ENCODE measurements at places on chromosomes 12 and 14.

DNA sequence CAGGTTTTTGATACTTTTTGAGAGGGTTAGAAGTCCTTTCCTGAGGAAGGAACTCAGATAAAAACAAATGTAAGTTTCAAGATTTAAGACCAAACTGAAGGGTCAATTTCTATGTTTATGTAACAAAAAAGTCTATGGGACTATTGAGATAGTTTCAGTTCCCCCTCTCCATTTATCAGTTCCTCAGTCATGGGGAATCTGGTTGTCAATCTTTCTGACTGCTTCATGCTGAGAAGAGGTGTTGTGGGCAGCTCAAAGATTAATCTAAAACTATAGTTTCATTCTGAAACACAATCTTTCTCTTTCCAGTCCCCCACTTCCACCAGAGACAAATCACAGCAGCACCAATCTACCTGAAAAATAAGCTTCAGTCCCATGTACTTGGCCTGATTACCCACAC lies 93.7 kb downstream of the KCNMB4 start:
- no peak for DNase-seq

GRCh38 chr12:11697670-11698387 lies 48.4 kb downstream of the ETV6 start:
- DNase-seq: no peak

DNA sequence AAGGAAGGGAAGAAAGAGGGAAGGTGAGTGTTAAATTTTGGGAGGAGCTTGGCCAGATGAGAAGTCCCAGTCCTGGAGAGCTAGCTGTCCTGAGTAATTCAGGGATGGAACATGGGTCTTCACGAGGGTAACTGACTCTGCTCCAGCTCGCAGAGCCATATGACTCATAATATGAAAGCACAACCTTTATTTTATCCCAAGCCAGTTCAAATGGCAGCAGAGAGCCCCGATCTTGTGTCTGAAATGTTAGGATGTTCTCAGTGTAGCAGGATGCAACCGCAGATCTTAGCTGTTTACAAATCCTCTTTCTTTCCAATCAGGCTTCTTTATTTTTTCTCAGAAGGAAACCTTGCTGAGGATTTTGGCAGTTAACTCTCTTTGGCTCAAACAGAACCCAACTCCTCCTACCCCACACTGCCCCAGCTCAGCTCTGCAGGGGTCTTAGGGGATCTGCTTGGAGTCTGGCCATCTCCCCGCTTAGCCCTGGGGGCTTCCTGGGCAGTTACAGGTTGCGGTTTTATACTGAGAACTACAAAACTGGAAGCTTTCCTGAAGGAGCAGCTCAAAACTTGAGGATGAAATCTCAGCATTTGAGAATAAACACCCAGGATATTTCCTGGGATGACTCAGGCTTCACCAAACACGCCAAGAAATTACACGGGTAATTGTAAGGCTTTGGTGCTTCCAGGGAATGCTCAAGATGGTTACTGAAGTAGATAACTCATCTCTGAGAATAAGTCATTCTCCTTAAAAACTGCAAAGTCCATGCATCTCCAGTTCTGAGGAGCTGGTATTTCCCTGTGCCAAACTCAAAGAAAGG lies 92.5 kb downstream of the VCPKMT start:
- no peak for DNase-seq

- no peak for DNase-seq
Measured at GRCh38 chr12:118361889-118362288, 10.8 kb downstream of the TAOK3 start.

- DNase-seq: no peak
Measured at GRCh38 chr12:124685689-124686369, 118.4 kb upstream of the NCOR2 start.

GRCh38 chr12:71948390-71948789 lies 9.7 kb downstream of the TPH2 start:
- no peak for DNase-seq

DNA sequence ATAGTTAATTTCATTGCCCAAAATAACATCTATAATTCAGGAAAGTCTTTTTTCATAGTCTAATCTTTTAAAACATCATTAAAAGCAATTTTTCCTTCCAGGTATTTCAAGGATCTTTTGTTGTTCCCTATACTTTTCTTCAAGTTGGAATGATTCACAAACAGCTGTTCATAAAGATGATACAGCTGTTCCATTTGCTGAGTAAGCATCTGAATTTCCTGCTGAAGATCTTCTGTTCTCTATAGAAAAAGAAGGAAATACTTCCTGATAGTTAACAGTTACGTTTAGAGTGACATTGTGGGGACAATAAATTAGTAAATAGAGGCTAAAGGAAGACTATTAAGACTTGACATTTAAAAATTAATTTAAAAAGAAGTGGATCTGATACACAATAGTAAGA lies 30.3 kb upstream of the ESR2 start:
- no peak for DNase-seq

DNA sequence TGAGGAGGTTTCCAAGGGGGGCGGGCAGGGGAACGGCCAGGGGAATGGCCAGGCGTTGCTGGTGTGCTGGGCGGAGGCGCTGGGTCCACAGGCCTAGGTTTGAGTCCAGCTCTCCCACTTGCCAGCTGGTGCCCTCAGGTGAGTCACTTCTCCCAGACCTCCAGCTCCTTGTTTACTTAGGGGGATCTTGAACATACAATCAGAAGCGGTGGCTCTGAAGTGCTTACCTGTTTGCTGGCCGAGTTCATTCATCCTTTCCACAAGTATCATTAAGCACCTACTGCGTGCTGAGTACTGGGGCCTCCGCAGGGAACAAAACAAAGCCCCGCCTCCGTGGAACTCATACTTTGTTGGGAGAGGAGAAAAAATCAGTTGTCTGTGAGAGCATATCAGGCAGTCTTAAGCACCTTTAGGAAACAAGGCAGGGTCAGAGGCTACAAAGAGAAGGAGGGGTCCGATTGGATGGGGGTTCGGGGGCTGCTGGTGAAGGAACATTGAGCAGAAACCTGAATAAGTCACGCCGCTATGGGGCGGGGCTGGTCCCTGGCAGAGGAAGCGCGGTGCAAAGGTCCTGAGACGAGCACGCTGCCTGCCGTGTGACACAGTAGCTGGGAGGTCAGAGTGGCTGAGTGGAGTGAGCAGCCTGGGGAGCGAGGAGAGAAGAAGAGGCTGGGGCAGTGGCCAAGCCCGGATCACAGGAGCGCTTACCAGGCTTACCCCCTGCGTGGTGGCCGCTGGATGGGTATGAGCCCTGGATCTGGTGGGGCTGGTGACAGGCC lies 15.1 kb downstream of the MVK start:
- no peak for DNase-seq

GRCh38 chr14:56490379-56490778 lies 89.2 kb upstream of the TMEM260 start:
- DNase-seq: no peak

GRCh38 chr14:41299924-41300323 lies 306.8 kb upstream of the LRFN5 start:
- no peak for DNase-seq

- DNase-seq: no peak
Measured at GRCh38 chr14:61656341-61656740, 39.0 kb upstream of the HIF1A start.

DNA sequence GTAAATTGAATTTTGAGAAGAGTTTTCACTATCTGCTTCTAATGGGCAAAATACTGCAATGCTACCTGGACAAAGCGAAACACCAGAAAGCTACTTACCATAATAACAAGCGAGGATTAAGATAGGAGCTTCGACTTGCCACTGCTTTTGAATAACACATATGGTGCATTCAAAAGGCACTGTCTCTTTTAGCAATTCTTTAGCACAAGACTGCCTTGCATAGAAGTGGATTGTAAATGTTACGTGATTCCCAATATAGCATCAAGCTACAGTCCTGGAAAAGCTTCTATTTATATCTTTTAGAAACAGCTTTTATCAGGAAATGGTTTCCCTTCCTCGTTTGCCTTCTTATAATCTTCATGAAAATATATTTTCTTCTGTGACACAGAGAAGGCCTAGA lies 258.7 kb upstream of the PDE3A start:
- DNase-seq: no peak

DNA sequence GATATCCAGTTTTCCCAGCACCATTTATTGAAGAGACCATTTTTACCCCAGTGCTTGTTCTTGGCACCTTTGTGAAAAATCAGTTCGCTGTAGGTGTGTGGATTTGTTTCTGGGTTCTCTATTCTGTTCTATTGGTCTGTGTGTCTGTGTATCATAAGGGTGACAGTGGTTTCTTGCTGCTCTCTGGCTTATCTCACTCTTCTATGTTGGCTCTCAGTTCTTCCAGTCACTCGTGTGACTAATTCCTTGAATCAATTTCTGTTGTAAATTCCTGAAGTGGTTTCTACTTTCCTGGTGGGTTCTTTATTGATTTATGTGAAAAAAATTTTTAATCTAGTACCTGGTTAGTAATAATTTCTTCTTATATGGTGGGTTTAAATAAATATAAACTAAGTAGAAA lies 58.3 kb downstream of the OTOGL start:
- no peak for DNase-seq

DNA sequence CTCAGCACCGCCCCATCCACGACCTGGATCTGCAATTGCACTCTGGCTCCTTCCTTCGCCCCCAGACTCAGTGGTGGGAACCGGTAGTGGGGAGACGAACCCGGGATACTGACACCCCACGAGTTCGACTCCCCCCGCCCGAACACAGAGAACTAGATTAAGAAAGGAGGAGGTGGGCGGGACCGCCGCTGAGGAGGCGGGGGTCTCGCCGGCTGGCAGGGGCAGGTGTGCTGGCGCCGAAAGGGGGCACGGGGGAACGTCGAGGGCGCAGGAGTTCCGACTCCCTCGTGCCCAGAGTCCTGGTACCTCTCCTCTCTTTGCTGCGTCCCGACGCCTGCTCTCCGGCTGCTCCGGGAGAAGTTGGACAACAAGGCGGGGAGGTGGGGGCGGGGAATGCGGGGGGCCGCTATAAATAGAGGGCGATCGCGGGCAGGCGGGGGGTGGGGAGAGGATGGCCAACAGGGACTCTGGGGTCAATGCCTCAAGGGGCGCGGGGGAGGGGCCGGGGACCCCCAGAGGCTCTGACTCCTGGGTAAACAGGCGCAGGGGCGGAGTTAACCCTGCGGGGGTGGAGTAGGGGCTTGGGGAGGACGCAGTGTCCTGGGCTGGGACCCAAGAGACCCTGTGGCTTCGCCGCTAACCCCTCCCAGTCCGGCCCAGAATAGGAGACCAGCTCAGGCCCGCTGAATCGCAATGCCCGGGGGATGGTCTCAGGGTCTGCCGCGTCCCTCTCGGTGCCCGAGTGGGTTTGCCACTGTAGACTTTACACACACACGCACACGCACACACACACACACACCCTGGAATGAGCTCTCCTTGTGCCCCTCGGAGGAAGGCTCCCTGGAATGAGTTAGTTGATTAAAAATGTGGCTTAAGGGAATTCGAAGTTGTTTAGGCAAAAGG lies 761 bp upstream of the NDRG2 start:
- no peak for DNase-seq

DNA sequence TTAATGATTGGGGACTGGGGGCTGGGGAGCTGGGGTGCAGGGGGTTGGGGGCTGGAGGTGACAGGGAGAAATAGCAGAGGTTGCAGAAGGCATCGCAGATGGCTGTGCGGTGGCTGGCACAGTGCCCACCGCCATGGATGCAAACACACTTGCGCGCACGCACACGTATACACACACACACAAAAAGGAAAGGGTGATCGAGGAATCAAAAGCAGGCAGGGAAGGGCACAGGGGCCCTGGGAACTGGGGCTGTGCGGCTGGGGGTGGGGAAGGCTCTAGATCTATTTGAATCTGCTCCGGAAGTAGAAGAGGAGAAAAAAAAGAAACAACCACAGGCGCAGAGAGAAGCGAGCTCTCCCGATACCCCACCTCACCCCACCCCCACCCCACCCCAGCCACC lies 39.4 kb downstream of the ZFHX2 start:
- DNase-seq: no peak

DNA sequence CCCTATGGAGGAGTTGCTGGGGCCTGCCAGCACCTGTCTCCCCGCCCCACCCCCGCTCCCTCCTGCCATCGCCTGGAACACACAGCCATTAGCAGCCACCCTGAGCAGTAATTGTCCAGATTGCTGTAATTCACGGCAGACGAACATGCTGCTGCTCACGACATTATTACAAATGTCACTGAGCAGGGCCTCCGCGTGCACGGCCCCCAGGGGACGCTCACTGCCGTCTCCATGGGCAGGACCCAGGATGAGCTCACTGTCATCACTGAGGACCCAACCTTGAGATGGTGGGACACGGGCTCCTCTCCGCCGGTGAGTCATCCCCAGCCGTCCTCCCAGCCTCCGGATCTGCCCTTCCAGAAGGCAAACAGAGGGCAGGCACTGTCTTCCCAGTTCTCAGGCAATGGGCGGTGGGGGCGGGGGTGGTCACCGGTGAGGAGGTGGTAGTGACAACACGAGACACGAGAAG lies 100.4 kb downstream of the RFLNA start:
- no peak for DNase-seq

- DNase-seq: no peak
Measured at GRCh38 chr12:2177003-2177402, 124.2 kb downstream of the CACNA1C start.

- DNase-seq: no peak
Measured at GRCh38 chr14:48456051-48456450, 780.6 kb upstream of the MDGA2 start.

GRCh38 chr12:28800129-28800528 lies 348.9 kb upstream of the FAR2 start:
- DNase-seq: no peak

- no peak for DNase-seq
Measured at GRCh38 chr12:27291862-27292261, 40.8 kb upstream of the BMAL2 start.

- DNase-seq: no peak
Measured at GRCh38 chr12:29869946-29870345, 86.2 kb upstream of the TMTC1 start.

GRCh38 chr12:117980616-117981015 lies 11.8 kb upstream of the KSR2 start:
- DNase-seq: no peak

DNA sequence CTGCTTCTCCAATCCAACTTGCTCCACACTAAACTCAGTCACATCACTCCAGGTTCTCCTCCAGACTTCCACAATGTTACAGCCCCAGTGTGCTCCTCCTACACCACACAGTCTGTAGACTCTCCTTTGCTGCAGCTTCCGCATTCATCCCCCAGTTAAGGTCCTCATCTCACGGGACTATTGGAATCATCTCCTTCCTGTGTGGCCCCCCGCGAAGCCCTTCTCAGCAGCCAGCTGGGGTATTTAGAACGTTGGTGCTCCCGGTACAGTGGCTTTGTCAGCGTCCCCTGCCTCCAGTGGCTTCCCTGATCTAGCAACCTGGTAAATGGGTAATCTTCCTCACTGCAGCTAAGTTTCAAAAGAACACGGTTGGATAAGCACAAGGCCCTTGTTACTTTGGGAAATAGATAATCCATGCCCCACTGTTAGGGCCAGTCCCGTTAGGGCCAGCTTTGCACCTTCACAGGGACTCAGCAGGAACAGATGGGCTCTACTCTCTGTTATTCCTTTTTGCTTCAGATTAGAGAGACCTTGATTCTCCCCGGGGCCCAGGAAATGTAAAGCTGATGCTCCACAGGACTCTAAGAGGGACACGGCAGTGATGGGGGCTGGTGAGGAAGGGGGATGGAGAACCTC lies 823 bp upstream of the TSPAN11 start:
- DNase-seq: no peak

Measured in Panc1 (cell line).